ENCODE measurements at places on chromosomes 6 and 20. TPM values are rescaled to one million over a fixed set of nuclear protein-coding genes. Genes with fewer than 3 reads are reported as not detected.

Gene CRYBG1
- total RNA-seq: 27.4 TPM

Gene THBS2
- total RNA-seq: 270 TPM

Gene SULF2
- total RNA-seq: 68.7 TPM

Gene CRISP3
- not detected for total RNA-seq

Gene DEK
- total RNA-seq: 54.3 TPM

Gene ERVFRD-1
- total RNA-seq: 0.13 TPM

Gene HSPA12B
- 28.0 TPM for total RNA-seq

Gene LCA5
- 3.1 TPM for total RNA-seq

Gene SPATS1
- total RNA-seq: not detected

Gene OPN5
- not detected for total RNA-seq

Gene LYRM4
- total RNA-seq: 30.6 TPM

Gene ABHD12
- total RNA-seq: 41.6 TPM

Gene LY6G6F
- total RNA-seq: not detected

Data from mesenteric fat pad (tissue), 1 donor.